ENCODE measurements at places on chromosomes 6 and 20. TPM values are rescaled to one million over a fixed set of nuclear protein-coding genes. Genes with fewer than 3 reads are reported as not detected.

Gene BNIP5
- total RNA-seq = not detected

Gene INSM1
- total RNA-seq = not detected

Gene BPIFB2
- not detected for total RNA-seq

Gene PCED1A
- 15.8 TPM for total RNA-seq

Gene XKR7
- not detected for total RNA-seq

Gene MOXD1
- 14.0 TPM for total RNA-seq

Gene FAM229B
- total RNA-seq = 5.2 TPM

Gene CALHM5
- 0.50 TPM for total RNA-seq

Gene C20orf202
- not detected for total RNA-seq

Gene PLN
- not detected for total RNA-seq

Gene VSTM2L
- 3.0 TPM for total RNA-seq

Gene ARFGEF3
- 7.3 TPM for total RNA-seq

Gene PBOV1
- not detected for total RNA-seq

Gene FNDC1
- 0.33 TPM for total RNA-seq

GRCh38 chr6:120055071-120055470 lies 705.5 kb upstream of the MAN1A1 start:
- no peak for DNase-seq

GRCh38 chr6:81547149-81547548 lies 205.3 kb downstream of the TENT5A start:
- no peak for DNase-seq

GRCh38 chr6:161356167-161356854 lies 82.5 kb upstream of the AGPAT4 start:
- DNase-seq = no peak

- DNase-seq = no peak
Measured at GRCh38 chr6:163318071-163318786, 96.3 kb upstream of the QKI start.

GRCh38 chr6:135021310-135022049 lies 33.1 kb downstream of the HBS1L start:
- no peak for DNase-seq

DNA sequence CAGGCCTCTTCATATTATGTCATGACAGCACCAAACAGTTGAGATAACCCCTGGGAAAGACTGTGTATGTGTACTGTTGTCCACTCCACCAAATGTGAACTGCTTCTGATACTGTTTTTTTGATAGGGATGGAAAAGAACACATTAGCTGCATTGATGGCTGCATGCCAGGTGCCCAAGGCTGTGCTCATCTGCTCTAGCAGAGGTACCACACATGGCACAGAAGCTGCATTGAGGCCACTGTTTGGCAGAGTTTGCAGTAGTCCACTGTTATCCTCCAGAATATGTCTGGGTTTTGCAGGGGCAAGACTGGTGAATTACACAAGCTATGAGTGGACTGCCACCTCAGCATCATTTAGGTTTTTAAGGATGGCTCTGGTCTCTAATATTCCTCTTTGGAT lies 28.2 kb upstream of the ELMO2 start:
- no peak for DNase-seq

- no peak for DNase-seq
Measured at GRCh38 chr6:14549871-14550270, 432.3 kb downstream of the CD83 start.

DNA sequence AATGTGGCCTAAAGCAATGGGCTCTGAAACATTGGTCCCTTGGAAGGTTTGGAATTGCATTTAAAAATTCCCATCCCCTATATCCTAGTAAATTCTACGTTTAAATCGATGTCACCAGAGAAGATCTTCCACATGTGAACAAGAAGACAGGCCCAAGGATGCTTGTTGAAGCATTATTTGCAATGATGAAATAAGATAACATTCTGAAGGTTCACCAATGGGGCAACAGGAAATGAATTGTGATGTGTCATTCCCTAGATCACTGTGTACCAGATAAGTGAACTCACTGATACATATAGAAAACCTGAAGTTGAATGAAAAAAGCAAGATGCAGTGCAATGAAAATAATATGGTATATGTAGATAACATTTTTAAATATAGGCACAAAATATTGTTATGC lies 464.3 kb upstream of the BTBD3 start:
- peak; percentile 83 for DNase-seq

DNA sequence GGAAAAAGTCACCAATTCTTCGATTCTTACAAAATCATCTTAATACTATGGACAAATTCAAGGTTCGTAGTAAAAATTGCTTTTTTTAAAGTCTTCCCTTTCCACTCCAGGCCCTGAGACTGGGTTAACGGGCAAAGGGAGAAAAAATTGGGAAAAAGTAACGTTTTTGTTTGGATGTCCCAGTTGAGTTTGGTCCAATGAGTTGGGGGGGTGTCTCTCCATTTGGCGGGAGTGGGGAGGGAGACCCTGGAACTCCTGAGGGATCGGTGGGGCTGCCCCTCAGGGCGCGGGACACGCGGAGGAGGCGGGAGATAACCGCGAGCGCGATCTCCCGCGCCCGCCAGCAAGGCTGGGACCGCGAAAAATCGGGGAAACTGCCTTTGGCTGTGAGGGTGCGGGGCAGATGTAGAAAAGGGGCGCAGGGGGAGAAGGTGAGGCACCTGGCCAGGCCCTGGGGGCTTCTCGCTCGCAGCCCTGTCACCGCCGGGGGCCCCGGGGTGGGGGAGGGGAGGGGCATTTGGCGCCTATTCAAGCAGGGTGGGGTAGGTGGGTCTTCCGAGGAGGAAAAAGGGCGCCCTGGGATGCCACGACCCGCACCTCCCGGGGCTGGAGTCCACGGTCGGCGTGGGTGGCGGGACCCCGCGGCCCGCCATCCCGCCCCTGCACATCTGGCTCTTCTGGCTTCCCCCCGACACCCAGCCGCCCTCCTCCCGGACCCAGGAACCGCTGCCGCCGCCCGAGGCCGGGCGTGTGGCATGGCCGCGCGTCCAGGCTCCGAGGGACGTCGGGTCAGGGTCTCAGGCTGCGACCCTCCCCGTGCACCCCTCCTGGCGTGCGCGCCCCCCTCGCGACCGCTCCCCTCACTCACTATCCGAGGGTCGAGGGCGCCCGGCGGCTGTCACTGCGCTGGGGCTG lies 595 bp downstream of the FBXO5 start:
- DNase-seq = no peak

DNA sequence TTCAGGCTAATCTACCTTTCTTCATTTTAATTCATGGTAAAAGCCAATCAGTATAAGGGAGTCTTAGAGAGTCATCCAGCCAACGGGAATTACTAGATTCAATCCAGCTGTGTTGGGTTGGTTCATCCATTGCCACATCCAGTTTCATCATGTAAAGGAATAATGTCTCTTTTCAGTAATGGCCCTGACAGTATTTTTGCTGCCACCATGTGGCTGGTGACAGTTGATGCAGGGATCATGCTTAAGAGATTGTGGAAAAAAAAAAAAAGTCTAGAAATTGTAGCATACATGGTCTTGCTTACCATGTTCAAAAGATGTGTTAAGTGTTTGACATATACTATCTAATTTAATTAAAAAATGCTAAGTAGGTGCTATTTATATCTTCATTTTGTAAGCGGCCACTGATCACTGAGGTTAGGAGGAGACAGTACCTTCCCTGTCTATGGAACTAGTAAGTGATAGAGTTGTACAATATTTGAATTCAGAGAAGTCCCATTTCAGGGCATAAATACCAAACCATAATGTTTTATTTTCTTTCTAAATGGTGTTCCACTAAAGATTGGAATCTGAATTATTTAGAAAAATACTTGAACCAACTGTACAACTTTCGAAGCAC lies 135.9 kb downstream of the KHDRBS2 start:
- peak; percentile 26 for DNase-seq

DNA sequence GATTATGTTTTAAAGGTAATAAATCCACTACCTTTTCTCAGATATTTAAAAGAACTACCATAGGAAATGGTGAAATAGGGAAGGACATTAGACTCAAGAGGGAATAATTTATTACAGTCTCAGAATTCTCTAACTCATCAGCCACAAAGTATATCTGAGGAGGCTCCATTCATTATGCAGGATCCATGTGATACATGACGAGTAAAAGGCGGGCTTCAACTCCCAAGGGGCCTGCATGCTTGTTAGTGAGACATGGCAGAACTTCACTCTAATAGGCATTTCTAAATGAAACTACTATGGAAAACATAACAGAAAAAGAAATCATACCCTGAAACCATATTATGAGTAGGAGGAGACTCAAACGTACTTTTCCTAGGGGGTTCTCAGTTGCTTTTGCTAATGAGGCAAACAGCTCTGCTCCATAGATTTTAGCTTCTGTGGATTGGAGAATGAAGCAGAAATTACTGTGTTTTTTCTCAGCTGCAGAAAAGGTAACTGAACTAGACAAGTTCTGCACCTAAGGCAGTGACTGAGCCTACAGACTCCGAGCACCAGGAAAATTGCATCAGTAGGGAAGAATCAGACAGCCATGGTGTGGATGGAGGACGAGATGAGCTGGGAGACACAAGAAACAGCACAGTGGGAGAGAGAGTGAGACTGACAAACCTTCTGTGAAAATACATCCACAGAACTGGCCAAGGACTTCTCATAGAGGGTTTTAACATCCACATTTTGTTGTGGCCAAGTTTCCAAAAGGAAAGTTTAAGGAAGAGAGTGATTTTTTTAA lies 254.6 kb upstream of the PRDM1 start:
- no peak for DNase-seq

GRCh38 chr20:62370807-62371587 lies 3.9 kb upstream of the LAMA5 start:
- no peak for DNase-seq

GRCh38 chr20:58616411-58616810 lies 34.7 kb upstream of the STX16 start:
- no peak for DNase-seq

DNA sequence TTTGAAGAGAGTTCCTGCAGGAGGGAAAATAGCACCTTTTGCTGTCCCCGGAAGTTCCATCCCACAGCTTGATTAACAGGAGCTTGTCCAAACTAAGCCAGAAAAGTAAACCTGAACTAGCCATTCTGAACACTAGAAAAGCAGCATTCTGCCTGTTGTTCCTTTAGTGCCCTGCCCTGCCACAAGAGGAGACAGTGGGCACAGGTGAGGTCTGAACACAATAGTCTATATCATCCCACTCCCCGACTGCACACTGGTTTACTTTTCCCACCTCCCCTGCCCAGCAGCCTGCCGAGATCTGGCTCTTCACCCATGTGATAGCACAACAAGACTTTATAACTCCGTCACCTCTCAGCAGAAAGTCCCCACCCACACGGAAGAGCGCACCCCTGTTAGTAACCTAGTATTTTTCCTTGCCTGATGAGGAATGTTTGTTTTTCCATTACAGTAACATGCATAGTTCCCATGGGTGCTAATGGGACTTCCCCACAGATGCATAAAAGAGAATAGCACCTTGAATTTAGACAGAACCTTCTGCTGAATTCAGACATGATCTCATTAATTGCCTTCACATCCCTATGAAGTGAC lies 59.7 kb downstream of the TFAP2A start:
- peak; percentile 93 for DNase-seq

DNA sequence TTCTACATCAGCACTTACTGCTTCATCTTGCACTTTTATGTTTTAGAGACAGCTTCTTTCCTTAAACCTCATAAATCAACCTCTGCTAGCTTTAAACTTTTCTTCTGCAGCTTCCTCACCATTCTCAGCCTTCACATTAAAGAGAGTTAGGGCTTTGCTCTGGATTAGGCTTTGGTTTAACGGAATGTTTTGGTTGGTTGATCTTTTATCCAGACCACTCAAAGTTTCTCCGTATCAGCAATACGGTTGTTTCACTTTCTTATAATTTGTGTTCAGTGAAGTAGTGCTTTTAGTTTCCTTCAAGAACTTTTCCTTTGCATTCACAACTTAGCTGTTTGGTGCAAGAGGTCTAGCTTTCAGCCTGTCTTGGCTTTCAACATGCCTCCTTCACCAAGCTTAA lies 40.4 kb downstream of the DNAAF9 start:
- DNase-seq = no peak

- DNase-seq = peak; percentile 37
Measured at GRCh38 chr20:41436679-41437078, 70.1 kb upstream of the EMILIN3 start.

DNA sequence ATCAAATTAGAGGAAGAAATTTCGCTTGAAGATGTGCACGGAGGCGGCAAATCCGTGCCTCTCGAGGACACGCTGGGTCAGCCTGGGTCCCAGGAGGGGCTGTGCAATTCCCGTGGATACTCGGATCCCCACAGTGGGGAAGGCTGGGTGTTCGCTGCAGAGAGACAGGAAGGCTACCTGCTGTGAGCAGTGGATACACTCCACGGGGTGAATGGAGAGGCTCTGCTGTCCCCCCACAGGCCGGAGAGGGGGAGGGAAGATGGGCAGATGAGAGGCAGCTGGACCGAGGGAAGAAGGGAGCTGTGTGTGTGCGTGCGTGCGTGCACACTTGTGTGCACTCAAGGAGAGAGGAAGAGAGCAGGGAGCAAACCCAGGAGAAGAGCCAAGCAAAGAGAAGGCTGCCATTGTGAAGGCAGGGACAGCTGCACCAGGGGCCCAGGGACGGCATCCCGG lies 57.3 kb downstream of the SULF2 start:
- no peak for DNase-seq

DNA sequence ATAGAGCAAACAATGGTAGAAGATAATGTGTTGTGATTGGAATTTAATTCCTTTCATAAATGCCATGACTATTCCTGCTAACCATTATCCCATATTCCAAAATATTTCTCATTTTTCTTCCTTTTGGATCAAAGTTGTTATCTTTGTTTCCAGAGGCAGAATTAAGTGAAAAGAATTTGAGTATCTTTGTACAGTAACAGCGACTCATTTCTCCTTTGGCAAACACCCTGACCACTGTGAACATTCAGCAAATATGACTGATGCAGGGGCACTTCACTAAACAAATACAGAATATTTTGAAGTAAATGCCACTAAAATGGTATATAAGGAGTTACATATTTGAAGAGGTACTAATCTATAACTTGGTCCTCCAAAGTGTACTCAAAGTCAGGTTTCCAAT lies 105.0 kb upstream of the LAMP5 start:
- DNase-seq = peak; percentile 43

DNA sequence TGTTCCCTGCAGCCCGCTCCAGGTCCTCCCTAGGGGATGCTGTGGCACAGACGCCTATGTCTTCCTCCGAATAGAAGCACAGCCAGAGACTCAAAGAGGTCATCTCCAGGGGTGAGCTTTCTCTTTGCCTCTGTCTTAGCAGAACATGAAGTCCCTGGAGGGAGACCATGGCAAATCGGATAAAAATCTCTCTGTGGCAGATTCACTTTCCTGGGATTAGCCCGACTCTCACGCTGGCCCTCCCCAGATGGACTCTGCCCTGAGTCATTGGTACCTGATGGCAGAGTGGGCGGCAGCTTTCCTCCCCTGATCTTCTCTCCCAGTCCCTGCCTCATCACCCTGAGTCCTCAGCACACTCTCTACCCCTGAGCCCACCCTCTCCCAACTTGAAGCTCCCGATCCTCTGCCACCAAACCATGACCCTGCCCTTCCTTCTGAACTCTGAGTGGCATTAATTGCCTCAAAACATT lies 58.0 kb upstream of the CCDC167 start:
- DNase-seq = peak; percentile 10

DNA sequence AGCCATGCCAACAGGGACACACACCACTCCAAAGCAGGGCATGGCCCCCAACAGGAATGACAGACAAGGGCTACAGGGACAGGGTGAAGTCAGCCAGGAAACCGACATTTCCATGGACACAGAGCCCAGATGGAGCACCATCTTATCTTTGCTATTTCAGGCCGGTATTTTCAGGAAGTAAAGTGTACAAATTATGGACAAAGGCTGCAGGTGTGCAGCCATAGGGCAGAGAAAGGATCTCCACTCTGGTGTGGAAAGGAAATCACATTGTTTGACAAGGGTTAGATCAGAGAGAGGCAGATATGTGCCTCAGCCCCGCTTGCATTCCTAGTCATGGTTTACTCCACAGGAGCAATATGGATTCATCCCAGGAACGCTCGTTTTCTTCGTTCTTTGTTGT lies 81.7 kb upstream of the SLC22A23 start:
- no peak for DNase-seq
